ENCODE measurements at places on chromosomes 6 and 20. TPM values are rescaled to one million over a fixed set of nuclear protein-coding genes. Genes with fewer than 3 reads are reported as not detected.

GRCh38 chr6:142005021-142005420, 127.7 kb upstream of the GJE1 start:
- no peaks in the 10 kb centered on the region for H3K36me3 ChIP-seq
- no peak for DNase-seq
- no peaks in the 10 kb centered on the region for H3K27me3 ChIP-seq
- no peak overlapping the region for H3K4me3 ChIP-seq
- H3K4me1 ChIP-seq, result no peaks in the 10 kb centered on the region
- no peak overlapping the region for H3K27ac ChIP-seq

GRCh38 chr6:5626727-5627426, 365.6 kb downstream of the FARS2 start:
- peaks cover 36% of the 10 kb centered on the region for H3K4me1 ChIP-seq
- peak overlapping the region; percentile 80 for H3K4me3 ChIP-seq
- H3K36me3 ChIP-seq, result peaks cover 25% of the 10 kb centered on the region
- H3K27ac ChIP-seq, result peak overlapping the region; percentile 95
- no peak for DNase-seq

DNA sequence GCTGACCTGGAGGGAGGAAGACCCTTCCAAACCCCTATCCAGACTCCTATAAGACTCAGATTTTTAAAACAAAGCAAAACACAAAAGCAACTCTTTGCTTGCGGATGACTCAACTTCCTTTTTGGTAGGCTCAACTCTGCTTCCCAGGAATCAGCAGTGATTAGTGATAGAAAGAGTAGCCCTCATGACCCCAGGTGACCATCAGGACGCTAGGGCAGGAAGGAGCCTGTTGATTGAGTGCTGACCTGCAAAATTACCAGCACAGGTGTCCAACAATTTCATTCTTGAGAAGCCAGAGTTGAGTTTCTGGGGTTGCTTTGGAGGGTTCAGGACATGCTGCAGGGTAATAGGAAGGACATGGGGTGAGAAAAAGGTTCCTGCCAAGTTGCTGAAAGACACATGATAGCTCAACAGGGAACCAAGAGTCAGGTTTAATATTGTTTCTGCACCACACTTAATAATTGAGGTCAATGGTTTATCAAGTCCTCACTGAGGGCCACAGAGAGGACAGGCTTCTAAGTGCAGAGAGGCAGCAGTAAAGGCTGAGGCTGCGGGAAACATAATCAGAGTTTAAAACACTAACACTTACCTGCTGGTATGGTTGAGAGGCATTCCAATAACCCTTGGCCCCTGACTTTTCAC, 67.4 kb upstream of the BMP2 start:
- H3K4me3 ChIP-seq, result no peak overlapping the region
- H3K36me3 ChIP-seq, result no peaks in the 10 kb centered on the region
- no peak for DNase-seq
- no peak overlapping the region for H3K27ac ChIP-seq
- H3K27me3 ChIP-seq, result peaks cover 3% of the 10 kb centered on the region
- no peaks in the 10 kb centered on the region for H3K4me1 ChIP-seq

- no peaks in the 10 kb centered on the region for H3K4me1 ChIP-seq
- no peak overlapping the region for H3K27ac ChIP-seq
- H3K4me3 ChIP-seq, result no peak overlapping the region
These were observed 28.2 kb upstream of the NOX3 start for GRCh38 chr6:155483858-155484257.

GRCh38 chr6:159821122-159821521, 21.0 kb downstream of the PNLDC1 start:
- no peak for DNase-seq
- no peaks in the 10 kb centered on the region for H3K27me3 ChIP-seq
- no peak overlapping the region for H3K27ac ChIP-seq
- no peaks in the 10 kb centered on the region for H3K36me3 ChIP-seq
- no peak overlapping the region for H3K4me3 ChIP-seq

- DNase-seq, result no peak
- no peak overlapping the region for H3K4me3 ChIP-seq
- H3K36me3 ChIP-seq, result peaks cover 45% of the 10 kb centered on the region
- H3K27me3 ChIP-seq, result no peaks in the 10 kb centered on the region
These were observed 8.7 kb downstream of the TRIB3 start for GRCh38 chr20:389220-389619.

- H3K27me3 ChIP-seq, result no peaks in the 10 kb centered on the region
- no peak overlapping the region for H3K27ac ChIP-seq
- peaks cover 19% of the 10 kb centered on the region for H3K36me3 ChIP-seq
- no peak overlapping the region for H3K4me3 ChIP-seq
These were observed 35.9 kb upstream of the LTV1 start for GRCh38 chr6:143807103-143807772.

DNA sequence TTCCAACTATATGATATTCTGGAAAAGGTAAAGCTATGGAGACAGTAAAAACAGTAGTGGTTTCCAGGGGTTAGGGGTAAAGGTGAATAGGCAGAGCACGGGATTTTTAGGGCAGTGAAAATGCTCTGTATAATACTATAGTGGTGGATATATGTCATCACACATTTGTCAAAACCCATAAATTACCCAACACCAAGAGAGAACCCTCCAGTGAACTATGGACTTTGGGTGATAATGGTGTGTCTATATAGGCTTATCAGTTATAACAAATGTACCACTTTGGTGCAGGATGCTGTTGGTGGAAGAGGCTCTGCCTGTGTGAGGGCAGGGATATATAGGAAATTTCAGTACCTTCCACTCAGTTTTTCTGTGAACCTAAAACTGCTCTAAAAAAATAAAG, 149.9 kb downstream of the GPX5 start:
- DNase-seq, result no peak
- peaks cover 56% of the 10 kb centered on the region for H3K27me3 ChIP-seq

DNA sequence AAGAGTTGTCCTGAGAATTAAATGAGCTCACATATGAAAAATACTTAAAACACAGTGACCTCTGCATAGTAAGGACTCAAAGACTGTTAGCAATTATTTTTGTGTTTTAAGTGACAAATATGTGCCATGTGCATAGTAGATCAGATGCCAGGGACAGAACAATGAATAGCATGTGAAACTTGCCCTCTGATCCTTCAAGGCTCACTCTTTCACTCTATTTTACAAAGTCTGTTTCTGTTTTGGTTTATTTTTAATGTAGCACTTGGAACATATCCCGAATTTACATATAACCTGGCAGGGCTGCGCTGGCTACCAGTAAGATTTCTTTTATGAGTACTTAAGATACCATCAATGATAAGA, 135.5 kb upstream of the TNFAIP3 start:
- no peak overlapping the region for H3K27ac ChIP-seq
- DNase-seq, result no peak
- H3K4me1 ChIP-seq, result peaks cover 8% of the 10 kb centered on the region
- H3K27me3 ChIP-seq, result peaks cover 12% of the 10 kb centered on the region
- no peak overlapping the region for H3K4me3 ChIP-seq

GRCh38 chr6:27861861-27862260, 50.3 kb downstream of the OR2B2 start:
- peaks cover 35% of the 10 kb centered on the region for H3K4me1 ChIP-seq
- DNase-seq, result no peak
- peak overlapping the region; percentile 20 for H3K4me3 ChIP-seq

GRCh38 chr20:53829255-53829723, 235.7 kb upstream of the ZNF217 start:
- peak overlapping the region; percentile 96 for H3K27ac ChIP-seq
- peaks cover 20% of the 10 kb centered on the region for H3K36me3 ChIP-seq
- peaks cover 65% of the 10 kb centered on the region for H3K4me1 ChIP-seq

DNA sequence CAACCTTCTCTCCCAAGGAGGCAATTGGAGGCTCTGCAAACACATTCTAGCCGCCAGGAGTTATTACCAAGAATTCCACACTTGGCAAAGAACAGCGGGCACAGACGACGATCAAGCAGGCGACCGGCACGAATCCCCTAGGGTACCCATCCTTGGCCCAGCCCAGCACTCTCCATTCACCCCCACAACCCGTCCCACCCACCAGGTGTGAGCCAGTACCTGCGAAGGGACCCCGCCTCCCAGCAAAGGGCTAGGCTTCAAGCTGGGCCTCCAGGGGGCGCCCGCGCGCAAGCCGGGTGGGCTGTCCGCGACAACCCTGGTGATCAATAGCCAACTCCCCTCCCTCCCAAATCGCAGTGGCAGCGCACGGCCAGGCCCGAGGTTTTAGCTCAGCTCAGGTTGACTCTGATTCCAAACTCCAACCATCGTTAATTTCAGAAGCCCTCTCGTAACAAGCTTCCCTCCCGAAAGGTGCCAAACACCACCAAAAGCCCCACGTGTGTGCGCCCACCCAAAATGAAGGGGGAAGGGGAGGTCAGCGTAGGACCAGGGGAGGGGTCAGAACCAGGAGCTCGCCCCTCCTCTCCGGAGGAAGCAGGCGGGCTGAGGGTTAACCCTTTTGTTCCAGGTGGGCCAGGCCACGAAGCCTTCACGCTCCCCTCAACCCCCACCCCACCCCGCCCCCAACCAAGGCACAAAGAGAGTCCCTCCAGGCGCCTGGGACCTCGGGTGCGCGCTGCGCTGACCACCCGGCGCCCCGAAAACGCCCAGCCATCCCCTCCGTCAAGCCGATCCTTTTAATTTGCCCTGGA, 2.1 kb downstream of the SALL4 start:
- peaks cover 5% of the 10 kb centered on the region for H3K4me1 ChIP-seq
- peak overlapping the region; percentile 28 for H3K4me3 ChIP-seq
- H3K27ac ChIP-seq, result no peak overlapping the region
- H3K27me3 ChIP-seq, result peaks cover 72% of the 10 kb centered on the region
- DNase-seq, result peak; percentile 82

GRCh38 chr20:53149890-53150205, 177.7 kb downstream of the TSHZ2 start:
- peaks cover 3% of the 10 kb centered on the region for H3K27me3 ChIP-seq
- H3K27ac ChIP-seq, result no peak overlapping the region
- no peaks in the 10 kb centered on the region for H3K36me3 ChIP-seq

- peaks cover 2% of the 10 kb centered on the region for H3K27me3 ChIP-seq
- no peak for DNase-seq
- H3K27ac ChIP-seq, result peak overlapping the region; percentile 91
These were observed 8.4 kb upstream of the NUP153 start for GRCh38 chr6:17714879-17715851.

DNA sequence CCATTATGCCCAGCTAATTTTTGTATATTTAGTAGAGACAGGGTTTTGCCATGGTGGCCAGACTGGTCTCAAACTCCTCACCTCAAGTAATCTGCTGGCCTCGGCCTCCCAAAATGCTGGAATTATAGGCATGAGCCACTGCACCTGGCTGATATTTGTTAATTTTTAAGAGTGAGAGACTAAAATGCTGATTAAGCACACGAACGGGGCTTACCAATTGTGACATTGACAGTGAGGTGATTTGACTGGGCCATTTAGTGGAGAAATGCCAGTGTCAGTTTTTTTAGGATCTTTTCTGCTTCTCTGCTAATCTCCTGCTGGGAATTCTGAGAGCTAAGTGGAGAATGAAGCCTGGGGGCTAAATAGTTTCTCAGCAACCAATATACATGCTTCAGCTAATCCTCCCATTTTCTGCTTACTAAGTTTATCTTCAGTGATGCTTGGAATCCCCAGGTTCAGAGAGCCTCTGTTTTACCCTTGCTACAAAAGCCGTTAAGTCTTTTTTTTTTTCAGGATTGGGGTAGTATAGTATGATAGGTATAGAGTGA, 9.8 kb upstream of the DEFB123 start:
- no peak overlapping the region for H3K27ac ChIP-seq
- peaks cover 7% of the 10 kb centered on the region for H3K27me3 ChIP-seq
- DNase-seq, result no peak
- H3K4me3 ChIP-seq, result no peak overlapping the region

The SULF2 gene
- 1.2 TPM for total RNA-seq

Measured in activated naive CD8-positive, alpha-beta T cell treated with anti-CD3 and anti-CD28 coated beads, Interleukin-2, amount 10 ng/mL, durations not matched to agents 7 days and 5 days (primary cell).